ENCODE measurements at places on chromosomes 7 and 10. TPM values are rescaled to one million over a fixed set of nuclear protein-coding genes. Genes with fewer than 3 reads are reported as not detected.

The WIPF3 gene
- not detected for total RNA-seq

The SCIN gene
- 0.14 TPM for total RNA-seq

The GARIN1A gene
- total RNA-seq = 2.6 TPM

The ATOH7 gene
- total RNA-seq = not detected

The HOGA1 gene
- total RNA-seq = not detected

The ATRNL1 gene
- total RNA-seq = 0.23 TPM

The STAM gene
- total RNA-seq = 33.3 TPM

The ALOX5 gene
- total RNA-seq = 1.5 TPM

The IL6 gene
- 2.4 TPM for total RNA-seq

The STEAP4 gene
- total RNA-seq = not detected

The CELF2 gene
- 124 TPM for total RNA-seq

The GPR15LG gene
- total RNA-seq = not detected

The C10orf71 gene
- not detected for total RNA-seq

The MCM10 gene
- total RNA-seq = 30.6 TPM

The SHH gene
- total RNA-seq = 0.10 TPM

The SLC18A3 gene
- not detected for total RNA-seq

The MAGI2 gene
- 0.31 TPM for total RNA-seq

The ARMC3 gene
- not detected for total RNA-seq

The KCNH2 gene
- 0.72 TPM for total RNA-seq

The C10orf143 gene
- total RNA-seq = 6.4 TPM

The HTR5A gene
- total RNA-seq = not detected

The OR2A12 gene
- not detected for total RNA-seq

The MMP21 gene
- total RNA-seq = not detected

The NME8 gene
- total RNA-seq = not detected

The MICALL2 gene
- 3.5 TPM for total RNA-seq

The NXPH1 gene
- total RNA-seq = not detected

The NODAL gene
- not detected for total RNA-seq

The ZDHHC6 gene
- 78.7 TPM for total RNA-seq

The SPDYE2 gene
- total RNA-seq = not detected

The CTAGE15 gene
- total RNA-seq = not detected

The KIN gene
- 16.3 TPM for total RNA-seq

The NKX1-2 gene
- not detected for total RNA-seq

The GRID1 gene
- total RNA-seq = not detected

The CALCR gene
- total RNA-seq = not detected

The MMRN2 gene
- not detected for total RNA-seq

The ZKSCAN5 gene
- 9.3 TPM for total RNA-seq

The MPP7 gene
- 28.1 TPM for total RNA-seq

Measured in activated T-cell treated with anti-CD3 and anti-CD28 coated beads, Interleukin-2, amount 50 U/mL, for 72 hours (primary cell).